ENCODE measurements at places on chromosomes 4 and X.

DNA sequence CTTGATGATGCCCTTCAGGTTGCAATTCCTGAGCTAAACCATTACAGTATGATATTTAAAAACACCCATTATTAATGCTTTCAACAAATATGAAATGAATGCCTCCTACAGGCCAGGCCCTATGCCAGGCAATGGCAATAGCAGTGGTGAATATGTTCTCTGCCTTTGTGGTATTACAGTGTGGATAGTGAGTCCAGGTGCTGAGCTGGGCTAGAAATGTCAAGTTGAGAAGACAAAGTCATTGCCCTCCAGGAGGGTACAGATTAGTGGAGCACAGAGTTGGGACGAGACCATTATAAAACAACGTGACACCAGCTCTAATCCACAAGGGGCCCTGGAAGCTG, 81.9 kb downstream of the RBM47 start:
- no peak for DNase-seq

DNA sequence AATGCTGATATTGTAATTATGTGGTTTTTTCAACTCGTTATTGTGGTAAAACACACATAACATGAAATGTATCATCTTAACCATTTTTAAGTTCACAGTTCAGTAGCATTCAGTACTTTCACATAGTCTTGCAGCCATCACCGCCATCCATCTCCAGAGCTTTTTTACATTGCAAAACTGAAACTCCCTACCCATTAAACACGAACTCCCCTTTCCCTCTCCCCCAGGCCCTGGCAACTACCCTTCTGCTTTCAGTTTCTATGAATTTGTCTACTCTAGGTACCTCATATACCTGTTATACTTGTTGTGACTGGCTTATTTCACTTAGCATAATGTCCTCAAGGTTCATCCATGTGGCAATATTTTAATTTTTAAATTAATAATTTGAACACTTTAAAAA, 380.6 kb downstream of the MAPK10 start:
- no peak for DNase-seq

DNA sequence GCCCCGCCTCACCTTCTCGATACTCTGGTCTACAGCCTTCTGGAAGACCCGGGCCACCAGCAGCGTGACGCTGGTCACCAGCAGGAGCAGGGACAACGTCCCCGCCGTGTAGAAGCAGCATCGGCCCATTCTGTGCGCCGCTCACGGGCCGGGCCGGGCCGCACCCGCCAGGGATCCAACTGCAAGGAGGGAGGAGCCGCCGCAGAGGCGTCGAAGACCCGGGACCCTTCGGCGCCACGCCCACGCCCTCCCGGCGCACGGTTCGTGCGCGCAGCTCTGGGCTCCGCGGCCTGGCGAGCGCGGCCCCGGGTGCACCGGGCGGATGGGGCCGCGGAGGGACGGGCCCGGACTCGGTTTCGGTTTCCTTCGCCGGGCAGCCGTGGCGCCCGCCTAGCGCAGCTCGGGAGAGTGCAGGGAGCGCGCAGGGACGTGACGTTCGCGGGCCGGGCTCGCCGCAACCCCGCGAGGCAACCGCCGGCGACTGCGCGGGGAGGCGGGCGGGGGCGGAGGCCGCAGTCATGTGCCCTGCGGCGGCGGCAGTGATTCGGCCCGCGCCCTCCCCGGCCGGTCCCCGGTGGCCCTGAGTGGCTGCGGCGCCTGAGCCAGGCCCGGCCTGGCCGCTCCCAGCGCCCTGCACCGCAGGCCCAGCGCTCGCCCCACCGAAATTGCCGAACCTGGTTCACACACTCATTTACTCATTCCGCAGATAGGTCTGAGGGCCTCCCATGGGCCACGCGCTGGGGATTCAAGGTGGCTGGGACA, at the start of gene SCARB2:
SCARB2 (minus strand) TSS at position 410 of the 762 bp plus-strand sequence; CDS start at position 129, 281 bp downstream.
- DNase-seq: peak; percentile 84

DNA sequence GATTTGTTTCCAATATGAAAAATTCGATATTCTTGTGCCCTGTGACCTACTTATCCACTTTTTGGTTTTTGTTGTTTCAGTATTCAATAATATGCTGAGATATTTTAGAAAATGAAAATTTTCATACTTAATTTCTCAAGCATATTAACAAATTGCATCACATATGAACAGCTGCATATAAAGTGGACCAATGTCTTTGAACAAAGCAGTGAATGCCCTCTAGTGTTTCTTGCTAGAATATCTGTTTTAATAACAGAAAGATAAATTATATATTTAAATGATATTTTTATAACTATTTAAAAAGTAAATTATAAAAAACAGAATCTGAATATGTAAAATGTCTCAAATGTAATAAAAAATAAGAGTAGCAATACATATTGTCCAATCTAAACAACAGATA, 31.7 kb upstream of the INTU start:
- DNase-seq: no peak

GRCh38 chrX:153865685-153866084, 20.3 kb downstream of the L1CAM start:
- DNase-seq: no peak

GRCh38 chr4:39657465-39657864, 18.8 kb upstream of the SMIM14 start:
- DNase-seq: no peak

DNA sequence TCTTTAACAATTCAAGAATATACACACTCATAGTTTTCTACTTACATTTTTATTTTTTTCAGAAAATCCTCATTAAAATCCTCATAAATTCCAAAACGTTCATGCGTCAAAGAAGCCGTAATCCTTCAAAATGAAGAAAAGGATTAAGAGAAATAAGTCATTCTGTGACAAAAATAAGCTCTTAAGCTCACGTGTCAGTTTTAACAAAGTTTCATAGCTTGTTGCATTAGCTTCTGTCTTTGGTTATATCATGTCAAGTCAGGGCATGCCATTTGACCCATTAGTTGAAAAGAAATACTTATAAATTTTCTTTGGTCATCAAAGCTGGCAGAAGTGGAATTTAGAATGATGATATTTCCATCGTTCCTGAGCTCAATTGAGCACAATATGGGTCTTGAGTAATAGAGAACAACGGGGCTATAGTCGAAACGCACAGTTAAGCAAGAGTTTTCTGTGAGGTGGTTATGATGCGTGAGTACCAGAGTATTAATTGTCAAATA, 185.2 kb upstream of the CTSO start:
- DNase-seq: no peak

Data from inflammatory macrophage treated with lipopolysaccharide for 1 hour (primary cell).